Fibroblast of skin of left biceps (primary cell): ENCODE measurements at places on chromosomes 13 and 19.

GRCh38 chr19:4877753-4878490 is 10.5 kb upstream of the PLIN3 start:
- no peak for DNase-seq

- no peak for DNase-seq
Observed at GRCh38 chr13:34619326-34619725, 322.7 kb upstream of the NBEA start.

- no peak for DNase-seq
Observed at GRCh38 chr19:41905273-41906002, 22.5 kb downstream of the ARHGEF1 start.

DNA sequence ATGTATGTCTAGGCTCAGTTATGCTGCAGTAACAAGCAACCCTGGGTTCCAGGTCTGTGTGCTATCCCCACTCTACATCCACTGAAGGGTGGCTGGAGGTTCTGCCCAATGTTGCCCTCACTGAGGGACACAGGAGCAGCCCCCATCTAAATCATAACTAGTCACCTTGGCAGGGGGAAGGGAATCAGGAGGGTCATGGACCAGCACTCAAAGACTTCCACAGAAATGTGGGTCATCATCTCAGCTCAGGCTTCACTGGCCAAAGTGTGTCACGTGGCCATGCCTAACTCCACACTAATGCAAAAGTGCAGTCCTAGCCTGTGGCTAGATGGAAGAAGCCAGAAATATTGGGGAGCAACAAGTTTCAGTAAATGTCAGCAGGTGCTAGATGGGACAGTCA is 137.3 kb upstream of the ZNF507 start:
- no peak for DNase-seq

DNA sequence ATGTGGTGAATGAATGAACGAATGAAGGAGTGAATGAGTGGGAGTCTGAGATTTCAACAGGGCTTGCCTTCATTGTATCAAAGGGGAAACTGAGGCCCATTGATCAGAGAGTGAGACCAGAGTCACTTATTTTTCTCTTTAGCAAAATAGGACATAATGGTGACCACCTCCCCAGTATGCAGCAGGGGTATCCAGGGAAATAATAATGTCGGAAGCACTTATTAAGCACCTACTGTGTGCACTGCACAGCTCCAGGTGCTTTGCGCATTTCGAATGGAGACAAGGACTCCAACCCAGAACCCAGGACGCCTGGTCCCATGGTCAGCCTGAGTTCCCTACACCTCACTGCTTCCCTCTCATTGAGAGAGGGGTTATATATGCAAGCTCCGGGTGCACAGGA is 26.8 kb upstream of the SEMA6B start:
- no peak for DNase-seq

DNA sequence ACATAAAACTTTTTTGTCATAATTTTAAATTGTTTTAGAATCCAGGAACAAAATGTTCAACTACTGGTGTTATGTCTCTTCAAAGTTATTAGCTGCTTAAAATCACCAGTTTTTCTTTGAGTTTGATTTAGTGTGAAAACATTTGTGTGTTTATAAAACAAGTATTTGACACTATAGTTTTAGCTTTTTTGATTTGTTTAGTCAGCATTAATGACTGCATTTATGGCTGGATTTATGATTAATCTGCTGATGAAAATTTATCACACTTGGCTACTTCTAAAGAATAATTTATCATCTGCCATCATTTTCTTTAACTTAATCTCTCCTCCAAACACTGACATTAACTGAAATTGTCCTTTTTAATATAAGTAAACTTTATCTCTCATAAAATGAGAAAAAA is 1465.9 kb upstream of the SLC10A2 start:
- no peak for DNase-seq

GRCh38 chr13:97289514-97290298 is 67.6 kb downstream of the MBNL2 start:
- DNase-seq, result no peak

GRCh38 chr13:85671336-85671735 is 127.9 kb downstream of the SLITRK6 start:
- DNase-seq, result no peak

DNA sequence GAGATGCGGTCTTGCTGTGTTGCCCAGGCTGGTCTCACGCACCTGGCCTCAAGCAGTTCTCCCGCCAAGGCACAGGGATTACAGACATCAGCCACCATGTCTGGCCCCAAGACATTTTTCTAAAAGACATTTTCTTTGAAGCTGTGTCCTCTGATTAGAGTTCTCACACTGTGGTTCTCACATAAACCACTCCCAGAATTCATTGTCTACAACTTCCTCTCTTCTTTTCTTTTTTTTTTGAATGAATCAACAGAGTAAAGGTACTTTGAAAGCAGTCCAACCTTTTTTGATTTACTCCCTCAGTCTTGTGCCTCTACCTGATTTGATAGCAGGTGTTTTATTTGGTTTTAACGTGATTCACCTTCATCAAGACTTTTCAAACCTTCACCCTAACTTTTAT is 14.3 kb upstream of the SHD start:
- no peak for DNase-seq

- DNase-seq, result no peak
Observed at GRCh38 chr13:102510072-102510471, 86.7 kb upstream of the TPP2 start.

- no peak for DNase-seq
Observed at GRCh38 chr13:46077265-46077664, 24.7 kb upstream of the ZC3H13 start.
